ENCODE measurements at places on chromosomes 4 and X.

- no peak for DNase-seq
Measured at GRCh38 chr4:26003056-26003455, 89.0 kb downstream of the SMIM20 start.

DNA sequence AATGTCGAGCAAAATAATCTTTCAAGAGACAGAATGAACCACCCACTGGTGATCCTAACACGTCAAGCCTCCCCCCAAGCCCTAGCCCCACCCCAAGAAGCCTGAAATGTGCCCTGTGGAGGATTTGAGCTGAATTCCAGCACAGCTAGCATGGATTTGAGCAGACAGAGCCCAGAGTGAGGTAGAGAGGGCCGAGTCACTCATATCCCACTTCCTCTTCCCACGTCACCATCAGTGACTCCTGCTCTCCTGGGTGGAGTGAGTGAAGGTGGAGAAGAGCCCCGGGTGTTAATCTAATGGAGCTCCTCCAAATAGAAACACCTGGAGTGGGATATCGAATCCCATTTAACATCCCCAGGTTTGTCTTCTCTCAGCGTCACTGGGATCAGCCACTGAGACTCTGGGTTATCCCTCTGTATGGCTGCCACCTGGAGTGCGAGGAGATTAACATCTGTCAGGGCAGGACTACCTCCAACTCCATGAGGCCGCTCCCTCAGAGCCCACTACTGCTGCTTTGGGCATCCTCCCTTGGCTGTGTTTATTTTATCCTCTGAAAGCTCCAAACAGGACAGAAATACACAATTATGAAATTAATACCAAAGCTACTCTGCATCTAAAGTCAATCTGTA, 136.6 kb downstream of the NWD2 start:
- no peak for DNase-seq

DNA sequence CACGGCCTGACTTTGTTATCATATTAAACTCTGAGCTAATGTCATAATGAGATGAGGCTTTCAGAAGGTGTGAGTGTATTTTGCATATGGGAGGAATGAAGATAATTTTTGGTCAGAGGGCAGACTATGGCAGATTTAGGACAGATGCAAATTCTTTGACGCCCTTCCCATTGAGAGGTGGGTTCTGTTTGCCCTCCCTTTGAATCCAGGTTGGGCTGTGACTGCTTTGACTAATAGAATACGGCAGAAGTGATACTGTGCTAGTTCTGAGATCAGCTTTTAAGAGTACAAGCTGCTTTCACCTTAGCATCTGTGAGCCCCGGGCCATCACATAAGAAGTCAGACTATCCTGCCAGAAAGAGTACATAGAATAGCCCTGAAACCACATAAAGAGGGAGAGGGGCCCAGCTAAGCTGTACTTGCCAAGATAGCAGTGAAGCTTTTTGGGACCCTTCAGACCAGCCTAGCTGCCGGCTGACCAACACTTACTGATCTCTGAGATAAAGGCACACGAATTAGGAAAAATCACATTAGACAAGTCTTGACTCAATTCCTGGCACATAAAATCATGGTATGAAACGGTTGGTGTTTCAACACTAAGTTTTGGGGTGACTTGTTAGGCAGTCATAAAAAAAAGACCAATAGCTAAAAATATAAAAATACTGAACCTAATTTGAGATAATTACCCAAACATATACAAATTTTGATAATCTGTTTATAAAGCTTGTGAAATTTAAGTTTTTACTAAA, 166.7 kb upstream of the SH3RF1 start:
- no peak for DNase-seq

GRCh38 chrX:24426340-24426913, 38.7 kb upstream of the PDK3 start:
- DNase-seq = no peak

- no peak for DNase-seq
Measured at GRCh38 chr4:56940971-56941370, 33.3 kb downstream of the REST start.

GRCh38 chr4:38531141-38531727, 132.8 kb upstream of the KLF3 start:
- DNase-seq = no peak

- DNase-seq = no peak
Measured at GRCh38 chr4:80008351-80008750, 64.7 kb downstream of the ANTXR2 start.

DNA sequence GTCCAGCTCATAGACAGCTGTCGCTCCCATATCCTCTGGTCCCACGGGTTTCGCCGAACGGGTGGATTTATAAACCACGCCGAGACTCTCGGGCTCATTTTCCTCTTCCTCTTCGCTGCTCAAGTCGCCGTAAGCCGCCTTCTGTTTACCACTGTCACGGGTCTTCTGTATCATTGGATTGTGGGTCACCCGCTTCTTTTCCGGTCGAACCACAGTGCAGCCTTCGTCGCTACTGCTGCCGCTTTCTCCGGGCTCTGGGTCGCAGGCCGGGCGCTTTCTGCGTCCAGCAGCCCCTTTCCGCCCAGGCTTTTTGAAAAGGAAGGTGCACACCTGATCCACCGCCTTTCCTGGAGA, 311 bp downstream of the RNF113A start:
- no peak for DNase-seq

DNA sequence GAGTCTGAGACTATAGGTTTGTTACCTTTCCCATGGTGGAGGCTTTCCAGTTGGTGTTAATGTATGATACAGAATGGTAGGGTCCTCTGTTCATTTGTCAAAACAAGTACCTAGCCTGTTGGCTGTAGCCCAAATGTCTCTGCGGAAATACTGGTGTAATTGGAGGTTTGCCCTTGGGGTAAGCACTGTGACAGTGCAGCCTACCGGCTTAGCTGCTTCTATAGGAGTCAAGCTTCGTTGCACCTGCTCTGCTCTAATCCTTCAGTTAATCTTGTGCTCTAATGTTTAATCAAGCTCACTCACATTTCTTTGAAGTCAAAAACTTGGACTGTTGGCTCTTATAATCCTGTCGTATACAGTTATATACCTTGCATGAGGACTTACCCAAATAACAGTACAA, 203.4 kb downstream of the CCNG2 start:
- DNase-seq = no peak

- DNase-seq = no peak
Measured at GRCh38 chrX:79592259-79592658, 225.1 kb upstream of the ITM2A start.

GRCh38 chr4:164997324-164997723, 19.9 kb upstream of the TRIM61 start:
- no peak for DNase-seq

GRCh38 chrX:139930401-139930800, 2.5 kb downstream of the ATP11C start:
- DNase-seq = no peak

- DNase-seq = no peak
Measured at GRCh38 chr4:26319949-26320537, 771 bp upstream of the RBPJ start.

- no peak for DNase-seq
Measured at GRCh38 chr4:47071901-47072341, 40.6 kb downstream of the GABRB1 start.

DNA sequence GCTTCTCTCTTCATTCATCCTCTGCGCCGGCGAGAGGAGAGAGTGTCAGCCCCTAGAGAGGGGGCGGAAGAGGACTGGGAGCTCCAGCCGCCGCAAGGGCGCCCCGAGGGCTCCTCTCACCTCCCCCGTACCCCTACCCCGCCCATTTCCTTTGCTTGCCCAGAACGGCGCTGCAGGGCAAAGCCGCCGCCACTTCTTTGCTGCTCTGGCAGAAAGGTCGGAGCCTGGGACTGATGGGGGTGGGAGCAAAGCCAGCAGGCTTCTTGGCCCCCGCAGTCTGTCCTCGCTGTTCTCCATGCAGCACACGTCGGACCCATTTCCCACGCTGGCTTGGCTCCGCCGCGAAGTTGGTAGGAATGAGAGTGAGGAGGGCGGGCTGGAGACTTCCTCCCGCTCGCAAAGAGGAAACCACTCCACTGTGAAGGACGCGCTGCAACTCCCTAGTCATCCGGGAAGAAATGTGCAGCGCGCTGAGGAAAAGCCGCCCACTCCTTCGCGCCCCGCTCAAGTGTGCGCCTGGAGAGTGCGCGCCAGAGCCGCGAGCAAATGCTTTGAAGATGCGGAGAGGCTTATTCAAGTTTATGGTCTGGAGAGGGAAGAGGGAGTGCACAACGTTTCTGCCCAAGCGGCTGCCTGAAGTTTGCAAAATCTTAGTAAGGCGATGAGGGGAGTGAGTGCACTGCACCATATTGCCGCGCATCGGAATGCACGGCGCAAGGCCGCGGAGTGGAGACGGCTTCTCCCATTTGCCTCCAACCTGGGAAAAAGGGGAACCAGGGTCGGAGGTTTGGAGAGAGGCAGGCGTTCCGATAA, 2.8 kb upstream of the PCDH7 start:
- no peak for DNase-seq

DNA sequence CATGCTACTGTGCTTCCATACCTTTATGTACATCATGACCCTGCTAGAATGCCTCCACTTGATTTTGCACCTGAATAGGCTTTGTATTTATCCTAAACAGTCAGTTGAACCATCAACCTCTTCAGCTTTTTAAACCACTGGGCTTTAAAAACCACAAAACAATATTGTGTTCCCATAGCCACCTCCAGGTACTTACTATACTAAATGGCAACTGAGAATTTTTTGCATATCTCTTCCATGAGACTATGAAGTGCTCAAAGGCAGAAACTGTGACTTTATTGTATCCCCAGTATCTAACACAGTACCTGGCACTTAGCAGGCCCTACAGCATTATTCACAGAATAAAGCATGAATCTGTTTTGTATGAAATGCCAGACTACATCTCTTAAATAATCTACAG, 39.7 kb downstream of the ANAPC10 start:
- DNase-seq = no peak

- no peak for DNase-seq
Measured at GRCh38 chrX:14902537-14902936, 29.3 kb downstream of the MOSPD2 start.

DNA sequence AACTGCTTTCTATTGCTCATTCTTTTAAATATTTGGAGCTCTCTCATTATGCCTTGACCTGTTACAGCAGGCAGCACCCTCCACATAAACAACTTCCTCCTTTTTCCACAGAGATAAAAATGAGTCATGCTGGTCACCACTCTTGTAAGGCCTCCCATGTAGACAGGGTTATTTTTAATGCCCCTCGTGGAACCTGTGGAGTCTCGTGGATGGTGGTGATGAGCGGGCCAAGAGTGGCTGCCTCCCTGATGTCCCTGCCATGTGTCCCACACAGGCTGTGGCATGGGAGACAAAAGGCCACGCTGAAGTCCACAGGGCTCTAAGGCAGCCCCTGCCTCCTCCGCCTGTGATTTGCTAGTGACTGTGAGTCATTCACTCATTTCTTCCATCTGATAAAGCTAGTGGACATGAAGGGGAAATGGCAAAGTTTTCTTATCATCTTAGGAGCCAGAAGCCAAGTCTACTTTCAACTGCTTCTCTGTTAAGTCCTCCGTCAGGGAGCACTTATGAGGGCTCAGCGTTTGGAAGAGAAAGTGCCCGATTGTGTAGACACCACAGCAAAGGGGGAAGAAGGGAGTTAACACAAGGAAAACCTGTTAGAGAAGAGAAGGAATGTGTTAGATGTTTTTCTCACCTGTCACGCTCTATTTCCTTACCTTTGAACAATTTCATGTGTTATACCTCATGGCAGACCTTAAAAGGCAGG, 121.6 kb upstream of the FAT1 start:
- no peak for DNase-seq

DNA sequence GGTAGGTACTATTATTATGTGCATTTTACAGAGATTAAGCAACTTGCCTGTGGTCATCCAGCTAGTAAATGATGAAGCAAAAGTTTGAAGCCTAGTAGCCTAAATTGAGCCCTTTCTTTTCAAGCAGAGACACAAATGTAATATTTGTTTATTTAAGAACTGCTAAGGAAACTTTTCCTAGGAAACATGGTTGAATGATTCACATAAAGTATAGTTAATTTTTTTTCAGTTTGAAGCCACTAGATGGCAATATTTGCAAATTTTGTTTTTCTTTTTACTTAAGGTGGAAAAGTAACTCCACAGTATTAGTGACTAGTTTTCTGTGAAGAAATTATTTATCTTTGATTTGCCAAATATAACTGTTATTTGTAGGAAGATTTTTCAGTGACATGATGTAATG, 52.8 kb upstream of the ANKRD17 start:
- DNase-seq = no peak

GRCh38 chr4:24024605-24025004, 134.8 kb upstream of the PPARGC1A start:
- no peak for DNase-seq

DNA sequence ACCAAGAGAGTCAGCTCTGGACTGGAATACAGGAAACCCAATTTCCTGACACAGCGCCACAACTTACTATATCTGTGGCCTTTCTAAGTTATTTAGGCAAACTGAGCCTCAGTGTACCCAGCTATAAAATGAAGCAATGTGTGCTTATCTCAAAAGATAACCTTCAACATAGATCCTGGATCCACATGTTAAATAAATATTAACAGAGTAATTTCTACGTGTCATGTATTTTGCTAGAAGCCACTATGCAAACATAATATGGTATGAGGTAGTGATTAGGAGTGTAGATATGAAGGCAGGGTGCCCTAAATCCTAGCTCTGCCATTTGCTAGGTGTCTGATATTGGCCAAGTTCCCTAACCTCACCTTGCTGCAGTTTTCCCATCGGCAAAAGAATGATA, 527.0 kb downstream of the RAB28 start:
- DNase-seq = no peak

- DNase-seq = no peak
Measured at GRCh38 chr4:52234561-52235440, 183.7 kb downstream of the SPATA18 start.

GRCh38 chr4:52999626-53000025, 137.5 kb downstream of the RASL11B start:
- DNase-seq = no peak

DNA sequence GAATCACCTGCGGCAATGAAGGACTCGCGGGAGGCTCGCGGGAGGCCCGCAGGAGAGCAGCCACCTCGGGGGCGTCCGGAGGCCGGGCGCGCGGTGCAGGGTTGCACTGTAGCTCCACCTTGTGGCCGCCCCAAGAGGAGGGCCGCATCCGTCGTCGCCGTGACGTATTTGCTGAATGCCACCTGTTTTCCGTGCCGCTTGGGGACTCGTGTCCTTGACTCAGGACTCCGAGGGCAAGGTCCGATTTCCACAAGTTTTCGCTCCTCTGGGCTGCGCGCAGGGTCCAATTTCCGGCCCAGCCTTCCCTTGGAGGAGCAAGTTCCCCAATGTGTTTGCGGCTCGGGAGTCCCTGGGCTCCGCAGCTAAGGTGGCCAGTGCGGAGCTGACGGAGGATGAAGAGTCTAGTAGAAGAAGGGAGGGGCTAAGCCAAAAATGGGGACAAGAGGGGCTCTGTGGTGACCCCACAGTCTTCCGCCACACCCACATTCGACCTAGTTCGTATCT, 10.7 kb upstream of the DLG3 start:
- peak; percentile 40 for DNase-seq

DNA sequence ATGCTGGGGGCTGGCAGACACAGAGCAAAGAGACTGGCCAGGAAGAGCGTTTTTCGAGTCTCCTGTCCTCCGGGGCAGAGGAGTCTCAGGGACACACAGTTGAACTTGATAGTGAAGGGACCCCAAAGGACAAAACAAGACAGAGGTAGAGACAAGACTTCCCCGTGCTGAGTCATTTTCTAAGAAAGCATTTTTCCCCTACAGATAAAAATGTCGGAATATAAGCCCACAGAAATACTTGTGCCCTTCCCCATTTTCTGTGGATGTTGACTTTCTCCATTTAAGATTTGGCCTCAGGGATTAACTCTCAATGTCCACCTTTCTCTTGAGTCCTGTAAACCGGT, 523 bp upstream of the BTK start:
- DNase-seq = no peak

Data from stimulated activated CD4-positive, alpha-beta T cell treated with anti-CD3 and anti-CD28 coated beads, TNF-alpha, amount 100 ng/mL, for 24 hours (primary cell).